Activated T-cell treated with anti-CD3 and anti-CD28 coated beads, Interleukin-2, amount 50 U/mL, for 72 hours (primary cell): ENCODE measurements at places on chromosomes 6 and 20. TPM values are rescaled to one million over a fixed set of nuclear protein-coding genes. Genes with fewer than 3 reads are reported as not detected.
A peak's percentile ranks its signal among the peaks of the same experiment; 100 is the strongest.

DNA sequence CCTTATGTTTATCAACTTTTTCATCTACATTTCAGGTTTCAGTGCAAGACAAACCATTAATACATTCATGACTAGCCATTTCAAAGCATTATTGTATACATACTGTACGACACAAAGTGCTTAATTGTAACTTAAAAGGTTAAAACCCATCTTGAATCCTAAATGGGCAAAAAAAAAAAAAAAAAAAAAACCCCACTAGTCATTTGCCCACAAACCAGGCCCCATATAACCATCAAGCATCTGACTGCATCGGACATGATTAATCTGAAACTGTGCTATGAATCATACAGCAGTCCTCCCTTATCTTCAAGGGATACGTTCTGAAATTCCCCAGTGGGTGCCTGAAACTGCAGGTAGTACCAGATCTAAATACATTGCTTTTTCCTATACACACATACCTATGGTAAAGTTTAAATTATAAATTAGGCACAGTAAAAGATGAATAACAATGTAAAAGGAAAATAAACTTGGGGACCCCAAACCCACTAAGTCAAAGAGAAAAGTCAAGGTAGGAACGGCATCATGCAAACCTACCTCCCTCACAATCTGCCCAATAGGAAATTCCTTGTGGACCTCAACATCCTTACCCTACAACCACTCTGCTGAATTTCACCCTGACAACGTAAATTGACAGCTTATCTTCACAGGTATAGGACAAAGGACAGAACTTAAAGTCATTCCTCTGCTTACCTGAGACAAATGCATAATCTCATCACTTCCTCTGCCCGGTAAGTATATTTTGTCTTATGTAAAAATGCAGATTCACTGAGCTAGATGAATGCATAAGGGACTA is 14.3 kb downstream of the B4GALT5 start:
- H3K27ac ChIP-seq: peak overlapping the region; percentile 96
- DNase-seq: peak; percentile 32
- no peaks in the 10 kb centered on the region for H3K36me3 ChIP-seq
- peaks cover 70% of the 10 kb centered on the region for H3K4me1 ChIP-seq

- no peak overlapping the region for H3K27ac ChIP-seq
- no peaks in the 10 kb centered on the region for H3K27me3 ChIP-seq
- no peaks in the 10 kb centered on the region for H3K36me3 ChIP-seq
- H3K4me1 ChIP-seq: no peaks in the 10 kb centered on the region
These were observed 74.0 kb downstream of the AGPAT4 start for GRCh38 chr6:161199850-161200249.

GRCh38 chr20:31760519-31761240 is 21.6 kb downstream of the TPX2 start:
- H3K4me1 ChIP-seq: no peaks in the 10 kb centered on the region
- no peak overlapping the region for H3K4me3 ChIP-seq
- H3K27ac ChIP-seq: no peak overlapping the region
- DNase-seq: no peak
- no peaks in the 10 kb centered on the region for H3K27me3 ChIP-seq
- H3K36me3 ChIP-seq: peaks cover 53% of the 10 kb centered on the region

DNA sequence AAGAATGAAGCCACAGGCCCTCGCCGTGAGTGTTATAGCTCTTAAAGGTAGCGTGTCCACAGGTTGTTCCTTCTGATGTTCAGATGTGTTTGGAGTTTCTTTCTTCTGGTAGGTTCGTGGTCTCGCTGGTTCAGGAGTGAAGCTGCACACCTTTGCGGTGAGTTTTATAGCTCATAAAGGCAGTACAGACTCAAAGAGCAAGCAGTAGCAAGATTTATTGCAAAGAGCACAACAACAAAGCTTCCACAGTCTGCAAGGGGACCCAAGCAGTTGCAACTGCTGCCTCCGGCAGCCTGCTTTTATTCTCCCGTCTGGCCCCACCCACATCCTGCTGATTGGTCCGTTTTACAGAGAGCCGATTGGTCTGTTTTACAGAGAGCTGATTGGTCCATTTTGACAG is 5.2 kb downstream of the HIVEP1 start:
- no peaks in the 10 kb centered on the region for H3K27me3 ChIP-seq
- H3K27ac ChIP-seq: peak overlapping the region; percentile 7
- H3K4me3 ChIP-seq: no peak overlapping the region
- H3K36me3 ChIP-seq: peaks cover 72% of the 10 kb centered on the region
- H3K4me1 ChIP-seq: peaks cover 74% of the 10 kb centered on the region
- no peak for DNase-seq

DNA sequence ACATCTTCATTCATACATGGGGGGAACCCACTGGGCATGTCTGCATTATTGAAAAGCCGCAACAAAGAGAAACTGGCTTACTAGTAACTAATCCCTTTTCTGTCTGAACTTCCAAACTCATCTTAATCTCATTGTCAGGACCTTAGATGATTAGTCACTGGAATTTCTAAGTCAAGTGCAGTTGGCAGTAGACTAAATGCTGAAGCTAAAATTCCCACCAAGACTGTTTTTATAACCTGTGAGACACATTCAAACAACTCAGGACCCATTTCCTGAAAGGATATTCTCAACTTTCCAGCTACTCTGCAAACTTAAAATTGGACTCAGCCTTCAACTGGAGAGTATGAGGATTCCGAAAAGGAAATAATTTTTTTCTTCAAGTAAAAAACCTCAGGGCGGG is 94.8 kb upstream of the SCAF8 start:
- H3K27me3 ChIP-seq: peaks cover 9% of the 10 kb centered on the region
- no peak overlapping the region for H3K4me3 ChIP-seq
- no peak for DNase-seq
- H3K27ac ChIP-seq: no peak overlapping the region

- H3K4me1 ChIP-seq: no peaks in the 10 kb centered on the region
- no peak overlapping the region for H3K27ac ChIP-seq
- H3K27me3 ChIP-seq: no peaks in the 10 kb centered on the region
- H3K4me3 ChIP-seq: no peak overlapping the region
These were observed 52.8 kb downstream of the FOXC1 start for GRCh38 chr6:1662534-1662933.

GRCh38 chr6:25417046-25417605 is 138.0 kb downstream of the CARMIL1 start:
- no peak overlapping the region for H3K4me3 ChIP-seq
- H3K4me1 ChIP-seq: peaks cover 24% of the 10 kb centered on the region

GRCh38 chr20:44650771-44651433 is 597 bp downstream of the ADA start:
- H3K27ac ChIP-seq: peak overlapping the region; percentile 47
- peaks cover 62% of the 10 kb centered on the region for H3K4me1 ChIP-seq
- peaks cover 3% of the 10 kb centered on the region for H3K36me3 ChIP-seq
- H3K4me3 ChIP-seq: peak overlapping the region; percentile 90
- no peaks in the 10 kb centered on the region for H3K27me3 ChIP-seq

GRCh38 chr20:20331817-20332216 is 36.1 kb upstream of the INSM1 start:
- no peaks in the 10 kb centered on the region for H3K36me3 ChIP-seq
- no peak overlapping the region for H3K27ac ChIP-seq
- no peak overlapping the region for H3K4me3 ChIP-seq
- H3K4me1 ChIP-seq: no peaks in the 10 kb centered on the region
- DNase-seq: no peak

DNA sequence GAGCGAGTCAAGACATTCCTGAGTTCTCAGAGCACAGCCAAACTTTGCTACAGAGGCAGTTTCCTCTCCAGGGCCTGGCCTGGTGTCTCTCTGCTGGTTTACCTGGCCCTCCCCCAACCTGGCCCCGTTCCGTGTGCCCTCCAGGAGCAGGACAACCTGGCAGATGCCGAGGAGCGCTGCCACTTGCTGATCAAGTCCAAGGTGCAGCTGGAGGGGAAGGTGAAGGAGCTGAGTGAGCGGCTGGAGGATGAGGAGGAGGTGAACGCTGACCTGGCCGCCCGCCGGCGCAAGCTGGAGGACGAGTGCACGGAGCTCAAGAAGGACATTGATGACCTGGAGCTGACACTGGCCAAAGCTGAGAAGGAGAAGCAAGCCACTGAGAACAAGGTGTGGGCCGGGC is 39.5 kb downstream of the MYH7B start:
- H3K27me3 ChIP-seq: no peaks in the 10 kb centered on the region
- H3K36me3 ChIP-seq: peaks cover 5% of the 10 kb centered on the region
- DNase-seq: no peak
- H3K27ac ChIP-seq: no peak overlapping the region
- peaks cover 8% of the 10 kb centered on the region for H3K4me1 ChIP-seq
- no peak overlapping the region for H3K4me3 ChIP-seq

- H3K36me3 ChIP-seq: peaks cover 6% of the 10 kb centered on the region
- no peak for DNase-seq
- no peak overlapping the region for H3K4me3 ChIP-seq
- peak overlapping the region; percentile 59 for H3K27ac ChIP-seq
- H3K27me3 ChIP-seq: peaks cover 5% of the 10 kb centered on the region
- H3K4me1 ChIP-seq: no peaks in the 10 kb centered on the region
These were observed 70.1 kb downstream of the ZC2HC1B start for GRCh38 chr6:143934331-143934730.

- H3K27ac ChIP-seq: no peak overlapping the region
- H3K36me3 ChIP-seq: peaks cover 4% of the 10 kb centered on the region
- H3K4me1 ChIP-seq: no peaks in the 10 kb centered on the region
- no peak for DNase-seq
- H3K27me3 ChIP-seq: no peaks in the 10 kb centered on the region
These were observed 80.2 kb downstream of the PREP start for GRCh38 chr6:105322499-105323225.

DNA sequence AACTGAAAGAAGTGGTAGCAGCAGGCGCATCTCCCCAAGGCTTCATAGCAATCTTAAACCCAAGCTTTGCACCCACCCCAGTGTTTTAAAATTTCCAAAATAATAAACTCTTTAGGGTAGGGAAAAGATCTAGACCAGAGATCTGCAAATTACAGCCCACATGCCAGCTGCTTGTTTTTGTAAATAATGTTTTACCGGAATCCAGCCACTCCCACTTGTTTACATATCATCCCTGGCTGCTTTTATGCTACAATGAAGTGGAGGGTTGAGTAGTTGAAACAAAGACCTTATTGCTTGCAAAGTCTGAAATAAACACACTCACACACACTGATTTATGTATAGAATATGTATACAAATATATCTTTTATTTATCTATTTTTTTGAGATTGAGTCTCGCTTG is 30.0 kb downstream of the SLX4IP start:
- no peaks in the 10 kb centered on the region for H3K27me3 ChIP-seq
- H3K4me1 ChIP-seq: peaks cover 31% of the 10 kb centered on the region
- H3K27ac ChIP-seq: no peak overlapping the region
- H3K36me3 ChIP-seq: peaks cover 9% of the 10 kb centered on the region
- no peak for DNase-seq

DNA sequence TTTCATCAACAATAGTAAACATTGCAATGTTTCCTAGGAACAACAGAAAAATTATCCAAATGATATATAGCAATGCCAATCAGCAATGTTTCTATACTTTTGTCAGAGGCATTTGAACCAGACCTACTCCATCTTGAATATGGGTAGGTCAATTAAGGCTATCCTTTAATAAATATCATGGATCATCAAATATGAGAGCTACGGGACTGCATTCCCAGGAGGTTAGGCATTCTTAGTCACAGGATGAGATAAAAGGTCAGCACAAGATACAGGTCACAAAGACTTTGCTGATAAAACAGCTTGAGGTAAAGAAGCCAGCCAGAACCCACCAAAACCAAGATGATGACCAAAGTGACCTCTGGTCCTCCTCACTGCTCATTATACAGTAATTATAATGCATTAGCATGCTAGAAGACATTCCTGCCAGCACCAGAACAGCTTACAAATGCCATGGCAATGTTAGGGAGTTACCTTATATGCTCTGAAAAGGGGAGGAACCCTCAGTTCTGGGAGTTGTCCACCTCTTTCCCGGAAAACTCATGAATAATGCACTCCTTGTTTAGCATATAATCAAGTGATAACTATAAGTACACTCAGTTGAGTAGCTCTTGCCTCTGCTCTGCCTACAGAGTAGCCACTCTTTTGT is 8.6 kb upstream of the SERPINB6 start:
- peaks cover 29% of the 10 kb centered on the region for H3K4me1 ChIP-seq
- DNase-seq: no peak
- H3K4me3 ChIP-seq: no peak overlapping the region
- peaks cover 8% of the 10 kb centered on the region for H3K27me3 ChIP-seq
- H3K27ac ChIP-seq: no peak overlapping the region
- no peaks in the 10 kb centered on the region for H3K36me3 ChIP-seq

DNA sequence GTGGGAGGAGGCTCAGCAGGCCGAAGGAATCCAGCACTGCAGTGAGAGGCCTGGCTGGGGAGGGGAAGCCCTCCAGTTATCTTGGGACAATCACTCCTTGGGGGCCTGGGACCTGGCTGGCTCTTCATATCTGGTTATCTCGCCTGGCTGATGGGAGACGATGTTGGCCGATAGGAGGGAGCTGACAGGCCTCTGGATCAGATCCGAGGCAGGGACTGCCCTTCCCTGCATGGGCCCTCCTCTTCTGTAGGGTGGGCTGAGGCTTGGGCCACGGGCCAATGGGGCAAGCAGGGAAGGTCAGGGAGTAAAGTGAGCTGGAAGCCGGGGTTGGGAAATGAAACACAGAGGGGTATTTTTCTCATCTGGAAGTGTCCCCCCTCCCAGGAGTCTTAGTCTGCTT is 25.2 kb downstream of the MANBAL start:
- peaks cover 32% of the 10 kb centered on the region for H3K4me1 ChIP-seq
- no peak overlapping the region for H3K4me3 ChIP-seq
- H3K27ac ChIP-seq: peak overlapping the region; percentile 35
- no peaks in the 10 kb centered on the region for H3K27me3 ChIP-seq
- H3K36me3 ChIP-seq: no peaks in the 10 kb centered on the region

The PROKR2 gene
- not detected for total RNA-seq

The PSORS1C2 gene
- not detected for total RNA-seq

The NTSR1 gene
- not detected for total RNA-seq
